Activated CD4-positive, alpha-beta memory T cell treated with anti-CD3 and anti-CD28 coated beads for 36 hours (primary cell): ENCODE measurements at places on chromosomes 7 and 10.

DNA sequence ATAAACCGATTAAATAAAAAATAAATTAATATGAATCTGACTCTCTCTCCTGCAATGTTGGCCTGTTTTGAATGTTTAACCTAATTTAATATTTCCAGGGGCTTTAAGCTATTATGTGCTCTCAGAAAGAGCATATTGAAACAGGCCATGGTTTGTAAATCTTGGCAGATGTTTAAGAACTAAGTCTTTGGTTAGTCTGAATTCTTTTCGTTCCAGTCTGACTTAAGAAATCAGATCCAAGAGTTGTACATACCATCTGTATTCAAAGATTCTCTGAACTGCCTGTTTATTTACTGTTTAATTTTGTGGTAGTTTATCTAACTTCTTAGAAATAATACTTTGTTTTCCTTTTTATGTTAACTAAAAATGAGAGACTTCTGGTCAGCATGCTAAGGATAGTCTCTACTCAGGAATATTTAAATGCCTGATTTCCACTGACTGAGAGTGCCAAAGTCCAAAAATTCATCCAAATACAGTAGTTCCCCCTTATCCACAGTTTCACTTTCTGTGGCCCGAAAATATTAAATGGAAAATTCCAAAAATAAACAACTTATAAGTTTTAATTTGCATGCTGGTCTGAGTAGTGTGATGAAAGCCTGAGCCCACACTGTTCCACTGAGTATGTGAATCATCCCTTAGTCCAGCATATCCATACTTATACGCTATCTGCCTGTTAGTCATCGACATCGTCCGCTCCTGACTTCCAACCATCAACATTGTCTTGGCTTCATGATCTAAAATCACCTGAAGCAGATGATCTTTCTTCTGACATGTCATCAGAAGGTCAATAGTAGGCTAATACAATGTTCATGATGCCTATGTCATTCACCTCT, 238.1 kb upstream of the CSTF2T start:
- H3K4me3 ChIP-seq, result no peak overlapping the region
- H3K27ac ChIP-seq, result no peak overlapping the region
- H3K36me3 ChIP-seq, result no peaks in the 10 kb centered on the region
- H3K4me1 ChIP-seq, result no peaks in the 10 kb centered on the region
- H3K27me3 ChIP-seq, result peaks cover 2% of the 10 kb centered on the region
- DNase-seq, result no peak

DNA sequence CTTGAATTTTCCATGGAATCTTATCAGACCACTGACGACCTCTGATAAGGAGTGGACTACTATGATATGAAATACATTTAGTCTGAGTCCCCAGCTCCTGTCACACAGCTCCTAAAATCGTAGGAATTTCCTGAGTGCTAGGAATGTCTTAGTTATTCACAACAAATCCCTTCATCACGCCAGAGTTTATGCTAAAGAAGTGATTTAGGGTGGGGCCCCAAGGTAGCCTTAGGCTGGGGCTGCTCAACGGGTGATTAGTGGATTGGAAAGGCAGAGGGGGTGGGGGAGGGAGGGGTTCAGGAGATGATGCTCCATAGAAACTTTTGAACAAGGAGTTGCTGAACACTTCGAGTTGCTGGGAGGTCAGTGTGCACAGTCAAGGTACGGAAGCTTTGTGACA, 7.0 kb upstream of the TET1 start:
- peaks cover 3% of the 10 kb centered on the region for H3K27me3 ChIP-seq
- no peaks in the 10 kb centered on the region for H3K4me1 ChIP-seq
- no peak overlapping the region for H3K27ac ChIP-seq
- DNase-seq, result no peak
- H3K4me3 ChIP-seq, result no peak overlapping the region

DNA sequence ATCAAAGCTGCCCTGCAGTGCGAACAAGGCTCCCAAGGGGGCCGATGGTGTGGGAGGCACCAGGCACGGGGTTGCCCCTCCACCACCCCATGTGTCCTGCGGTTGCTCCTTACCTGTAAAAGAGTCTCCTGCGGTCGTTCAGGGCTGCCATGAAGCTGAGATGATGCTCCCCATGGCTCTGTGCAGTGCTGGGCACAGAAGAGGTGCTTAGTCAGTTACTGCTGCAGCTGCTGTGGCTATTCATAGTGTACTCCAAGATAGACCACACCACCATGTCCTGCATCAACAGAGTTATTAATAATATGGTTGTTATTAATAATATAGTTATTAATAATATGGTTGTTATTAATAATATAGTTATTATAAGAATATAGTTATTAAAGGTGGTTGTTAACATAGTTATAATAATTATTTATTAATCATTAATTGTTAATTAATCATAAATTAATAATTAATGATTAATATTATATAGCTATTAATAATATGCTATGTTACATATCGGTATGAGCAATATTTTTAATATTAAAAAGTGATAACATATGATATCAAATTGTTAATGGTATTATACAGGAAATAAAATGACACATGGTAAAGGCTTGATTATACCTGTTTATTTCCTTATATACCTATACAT, 97.0 kb upstream of the PFKP start:
- no peak for DNase-seq
- H3K36me3 ChIP-seq, result no peaks in the 10 kb centered on the region
- no peaks in the 10 kb centered on the region for H3K4me1 ChIP-seq
- no peak overlapping the region for H3K4me3 ChIP-seq
- H3K27ac ChIP-seq, result no peak overlapping the region

DNA sequence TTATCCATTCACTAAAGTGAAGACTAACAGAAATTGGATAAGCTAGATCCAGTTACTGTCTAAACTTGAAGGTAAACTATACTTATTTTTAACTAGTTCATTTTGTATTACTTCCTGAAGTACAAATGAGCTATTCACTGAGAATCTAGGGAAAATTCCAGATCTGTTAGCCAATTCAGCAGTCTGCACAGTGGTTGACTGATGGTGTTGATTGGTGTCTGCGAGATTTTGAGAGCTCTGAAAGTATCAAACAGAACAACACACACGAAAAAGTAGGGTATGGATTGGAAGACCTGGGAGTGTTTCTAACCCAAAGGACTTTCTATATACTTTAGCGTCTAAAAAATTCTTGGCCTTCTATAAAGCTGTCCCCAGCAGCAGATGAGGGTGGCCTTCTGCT, 33.6 kb upstream of the AGR2 start:
- H3K4me3 ChIP-seq, result no peak overlapping the region
- no peaks in the 10 kb centered on the region for H3K4me1 ChIP-seq
- H3K27me3 ChIP-seq, result no peaks in the 10 kb centered on the region
- DNase-seq, result no peak

DNA sequence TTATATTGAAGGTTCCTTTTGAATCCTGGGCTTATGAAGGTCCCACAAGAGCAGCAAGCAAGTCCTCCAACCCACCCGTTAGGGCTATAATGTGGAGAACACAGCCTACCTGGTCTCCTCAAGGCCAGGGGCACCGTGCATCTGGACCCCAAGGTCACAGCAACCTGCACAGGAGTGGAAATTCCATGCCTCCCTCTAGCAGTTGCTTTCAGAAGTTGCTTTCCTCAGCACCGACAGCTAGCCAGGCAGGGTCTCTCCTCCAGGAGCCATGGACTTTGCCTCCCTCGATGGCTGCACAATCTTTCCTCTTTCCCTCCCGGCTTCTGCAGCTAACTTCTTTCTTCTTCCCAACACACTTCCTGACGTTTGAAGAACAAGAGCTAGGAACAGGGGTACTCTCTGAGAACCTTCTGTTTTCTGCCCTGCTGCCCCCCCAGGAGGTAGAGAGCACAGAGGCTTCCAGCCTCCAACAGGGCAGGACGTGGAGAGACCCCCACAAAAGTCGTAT, 149.8 kb downstream of the PTPN20 start:
- no peaks in the 10 kb centered on the region for H3K4me1 ChIP-seq
- H3K27me3 ChIP-seq, result peaks cover 5% of the 10 kb centered on the region
- H3K27ac ChIP-seq, result no peak overlapping the region
- DNase-seq, result no peak
- no peak overlapping the region for H3K4me3 ChIP-seq
- no peaks in the 10 kb centered on the region for H3K36me3 ChIP-seq

DNA sequence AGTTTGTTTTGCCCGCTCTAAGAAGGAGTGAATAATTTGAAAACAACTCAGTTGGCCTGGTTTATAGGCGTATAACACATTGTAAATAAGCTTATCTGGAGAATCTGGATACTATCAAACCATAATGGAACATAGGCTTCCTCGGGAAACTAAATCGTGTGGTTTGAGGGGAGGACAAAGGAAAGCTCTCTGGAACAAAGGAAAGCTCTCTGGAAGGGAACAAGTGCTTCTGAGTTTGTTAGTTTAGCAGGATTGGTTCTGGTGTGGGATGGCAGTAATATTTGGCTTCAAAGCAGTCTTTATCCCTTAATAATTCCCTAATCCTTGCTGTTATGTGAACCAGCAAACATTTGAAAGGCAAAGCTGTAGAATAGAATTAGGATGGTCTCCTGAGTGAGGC, 15.0 kb upstream of the SLK start:
- no peak overlapping the region for H3K4me3 ChIP-seq
- H3K27me3 ChIP-seq, result no peaks in the 10 kb centered on the region
- DNase-seq, result no peak
- H3K27ac ChIP-seq, result no peak overlapping the region
- no peaks in the 10 kb centered on the region for H3K36me3 ChIP-seq
